ENCODE measurements at places on chromosomes 7 and 10.

- no peak for DNase-seq
Observed at GRCh38 chr10:1966712-1967376, 229.5 kb upstream of the ADARB2 start.

GRCh38 chr10:62870866-62871265 is 54.7 kb upstream of the EGR2 start:
- DNase-seq, result no peak

GRCh38 chr10:102514487-102515311 is 10.9 kb downstream of the SUFU start:
- no peak for DNase-seq

- no peak for DNase-seq
Observed at GRCh38 chr10:126222736-126223511, 165.4 kb downstream of the ADAM12 start.

DNA sequence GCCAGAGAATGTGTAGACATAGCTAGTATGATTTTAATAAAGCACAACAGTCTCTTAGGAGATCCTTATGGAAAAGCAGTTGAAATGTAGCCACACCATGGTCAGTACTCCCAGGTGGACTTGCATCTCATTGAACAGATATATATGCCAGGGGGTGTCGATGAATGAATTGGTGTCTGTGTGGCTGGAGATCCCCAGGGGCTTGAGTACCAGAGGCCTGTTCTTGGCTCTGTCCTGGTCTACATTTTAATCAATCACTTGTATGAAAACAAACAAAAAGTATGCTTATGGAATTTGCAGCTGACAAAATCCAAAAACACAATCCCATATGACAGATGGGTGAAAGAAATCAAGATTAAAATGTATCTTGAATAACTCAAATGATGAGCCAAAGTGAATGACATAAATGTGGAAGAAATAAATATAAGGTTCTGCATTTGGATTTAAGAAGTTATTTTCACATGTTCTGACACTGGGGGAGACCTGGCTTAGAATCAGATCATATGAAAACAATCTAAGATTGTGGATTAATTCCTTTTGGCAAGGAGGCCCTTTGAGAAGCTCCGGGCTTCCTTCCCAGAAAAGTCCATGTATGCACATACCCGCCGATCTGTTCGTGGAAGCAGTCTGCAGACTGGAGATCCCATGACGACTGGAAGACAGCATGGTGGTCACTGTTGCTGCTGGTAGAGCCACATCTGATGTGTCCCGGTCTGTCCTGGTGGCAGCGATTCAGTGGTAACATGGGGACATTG is 15.6 kb downstream of the CLEC2L start:
- DNase-seq, result no peak

- no peak for DNase-seq
Observed at GRCh38 chr10:31353574-31353973, 34.6 kb downstream of the ZEB1 start.

GRCh38 chr10:93462371-93462770 is 19.8 kb downstream of the MYOF start:
- DNase-seq, result no peak

DNA sequence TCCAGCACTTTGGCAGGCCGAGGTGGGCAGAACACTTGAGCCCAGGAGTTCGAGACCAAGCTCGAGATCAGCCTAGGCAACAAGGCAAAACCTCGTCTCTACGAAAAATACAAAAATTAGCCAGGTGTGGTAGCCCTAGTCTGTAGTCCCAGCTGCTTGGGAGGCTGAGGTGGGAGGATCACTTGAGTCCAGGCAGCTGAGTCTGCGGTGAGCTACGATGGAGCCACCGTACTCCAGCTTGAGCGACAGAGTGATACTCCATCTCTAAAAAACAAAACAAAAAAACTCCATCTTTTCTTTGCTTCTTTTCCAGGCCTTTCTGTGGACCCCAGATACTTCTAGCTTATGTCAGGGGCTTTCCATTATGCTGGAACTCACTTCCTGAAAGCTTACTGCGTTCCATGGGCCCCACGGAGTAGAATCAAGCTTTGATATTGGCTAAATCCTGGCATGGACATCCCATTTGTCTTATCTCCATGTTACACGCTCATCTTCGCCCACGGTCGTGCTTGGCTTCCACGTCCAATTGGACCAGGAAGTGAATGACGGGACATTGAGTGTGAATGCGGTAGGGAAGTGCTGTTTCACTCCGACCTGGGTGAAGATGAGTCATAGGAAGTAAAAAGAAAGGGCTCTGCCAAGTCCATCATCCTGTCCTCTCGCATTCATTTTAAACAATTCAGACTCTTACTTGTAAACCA is 45.7 kb downstream of the FAM171A1 start:
- no peak for DNase-seq

GRCh38 chr10:62895063-62895462 is 78.9 kb upstream of the EGR2 start:
- DNase-seq, result no peak

- DNase-seq, result peak; percentile 58
Observed at GRCh38 chr7:138886501-138886917, 88.5 kb upstream of the ATP6V0A4 start.

DNA sequence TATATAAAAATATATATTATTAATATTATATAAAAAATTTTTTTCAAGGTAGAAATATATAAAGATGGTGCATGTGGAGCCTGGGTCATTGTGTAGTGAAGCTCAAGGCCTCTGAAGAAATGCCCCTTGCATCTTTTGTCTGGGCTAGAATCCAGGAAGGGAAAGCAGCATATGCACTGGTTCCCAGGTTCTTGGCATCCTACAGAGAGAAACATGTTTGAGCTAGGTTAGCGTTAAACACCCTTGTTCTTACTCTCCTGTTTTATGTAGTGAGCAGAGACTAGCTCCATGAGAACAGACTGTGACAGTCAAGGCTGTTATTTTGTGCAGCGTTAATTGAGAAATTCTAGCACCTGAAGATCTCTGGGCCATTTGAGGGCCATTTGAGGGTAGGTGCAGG is 116.1 kb downstream of the POM121L12 start:
- no peak for DNase-seq

GRCh38 chr7:96729820-96730219 is 20.2 kb upstream of the SEM1 start:
- no peak for DNase-seq

- DNase-seq, result no peak
Observed at GRCh38 chr10:108901781-108902618, 1021.3 kb downstream of the XPNPEP1 start.

- peak; percentile 41 for DNase-seq
Observed at GRCh38 chr7:99314504-99314903, 11.2 kb upstream of the ARPC1A start.

Data from lower leg skin (tissue), 4 donors.